ENCODE measurements at places on chromosomes 1 and 21. TPM values are rescaled to one million over a fixed set of nuclear protein-coding genes. Genes with fewer than 3 reads are reported as not detected.

Gene CR1L
- total RNA-seq: not detected

GRCh38 chr1:56462209-56462608 lies 117.2 kb downstream of the PLPP3 start:
- no peak for DNase-seq
- no peak overlapping the region for H3K27ac ChIP-seq
- H3K36me3 ChIP-seq: no peaks in the 10 kb centered on the region
- no peaks in the 10 kb centered on the region for H3K4me1 ChIP-seq
- H3K4me3 ChIP-seq: no peak overlapping the region

DNA sequence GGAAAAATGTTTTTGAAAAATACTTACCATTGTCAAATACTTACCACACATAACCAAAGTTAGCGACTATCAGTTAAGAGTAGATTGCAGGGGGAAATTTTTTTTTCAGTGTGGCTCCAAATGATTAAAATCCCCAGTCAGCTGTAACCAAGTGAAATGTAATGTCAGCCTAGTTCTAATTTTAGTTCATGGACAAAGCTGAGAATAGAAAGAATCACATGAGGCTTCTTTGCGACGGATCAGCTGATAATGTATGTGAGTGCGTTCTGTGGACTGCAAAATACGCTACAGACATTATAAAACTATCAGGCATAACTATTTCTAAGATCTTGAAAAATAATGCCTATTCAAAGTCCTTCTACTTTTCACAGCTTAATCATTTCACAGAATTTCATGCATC lies at the start of gene LRRC39:
LRRC39 (minus strand) TSS at position 166 of the 400 bp plus-strand sequence. CDS start 9,740 bp downstream, outside the sequence.
- no peaks in the 10 kb centered on the region for H3K27me3 ChIP-seq
- H3K36me3 ChIP-seq: no peaks in the 10 kb centered on the region
- DNase-seq: no peak
- H3K4me3 ChIP-seq: no peak within 1 kb of the TSS
- no peaks in the 10 kb centered on the region for H3K4me1 ChIP-seq
- no peak within 1 kb of the TSS for H3K27ac ChIP-seq

- peak overlapping the region; percentile 86 for H3K4me3 ChIP-seq
- DNase-seq: no peak
- H3K36me3 ChIP-seq: peaks cover 11% of the 10 kb centered on the region
- no peaks in the 10 kb centered on the region for H3K27me3 ChIP-seq
- peak overlapping the region; percentile 74 for H3K27ac ChIP-seq
- peaks cover 21% of the 10 kb centered on the region for H3K4me1 ChIP-seq
Observed at GRCh38 chr1:15974855-15975254, 1.0 kb downstream of the ZBTB17 start.

DNA sequence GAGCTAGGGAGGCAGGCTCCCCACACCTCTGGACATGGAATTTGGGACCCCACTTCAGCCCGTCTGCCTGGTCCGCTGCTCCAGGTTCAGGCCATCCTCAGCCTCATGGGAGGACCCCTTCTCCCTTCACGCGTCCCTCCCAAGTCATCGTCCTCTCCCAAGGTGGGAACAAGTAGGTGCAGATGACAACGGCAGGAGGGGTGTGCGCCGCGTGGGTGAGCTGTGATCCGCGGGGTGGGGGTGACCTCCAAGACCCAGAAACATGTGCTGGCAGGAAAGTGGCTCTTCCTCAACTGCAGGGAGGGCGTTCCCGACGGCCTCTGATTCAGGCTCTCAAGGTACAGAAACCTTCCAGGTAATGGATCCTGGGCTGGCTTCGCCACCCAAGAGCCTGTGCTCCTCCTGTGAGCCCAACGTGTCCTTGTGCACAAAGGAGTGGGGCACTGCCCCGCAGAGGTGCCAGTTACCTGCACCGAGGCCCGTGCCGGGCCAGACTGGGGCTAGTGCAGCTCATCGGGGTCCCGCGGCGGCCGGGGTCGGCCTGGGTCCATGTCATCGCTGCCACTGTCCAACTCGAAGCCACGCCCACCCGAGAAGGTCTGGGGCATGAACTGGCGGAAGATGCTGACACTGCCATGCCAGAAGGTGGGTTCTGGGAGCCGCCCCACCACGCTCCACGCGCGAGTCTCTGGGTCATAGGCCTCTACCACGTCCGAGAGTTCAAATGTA lies 9.6 kb downstream of the KLHL21 start:
- no peak for DNase-seq
- no peaks in the 10 kb centered on the region for H3K27me3 ChIP-seq
- H3K36me3 ChIP-seq: peaks cover 50% of the 10 kb centered on the region

DNA sequence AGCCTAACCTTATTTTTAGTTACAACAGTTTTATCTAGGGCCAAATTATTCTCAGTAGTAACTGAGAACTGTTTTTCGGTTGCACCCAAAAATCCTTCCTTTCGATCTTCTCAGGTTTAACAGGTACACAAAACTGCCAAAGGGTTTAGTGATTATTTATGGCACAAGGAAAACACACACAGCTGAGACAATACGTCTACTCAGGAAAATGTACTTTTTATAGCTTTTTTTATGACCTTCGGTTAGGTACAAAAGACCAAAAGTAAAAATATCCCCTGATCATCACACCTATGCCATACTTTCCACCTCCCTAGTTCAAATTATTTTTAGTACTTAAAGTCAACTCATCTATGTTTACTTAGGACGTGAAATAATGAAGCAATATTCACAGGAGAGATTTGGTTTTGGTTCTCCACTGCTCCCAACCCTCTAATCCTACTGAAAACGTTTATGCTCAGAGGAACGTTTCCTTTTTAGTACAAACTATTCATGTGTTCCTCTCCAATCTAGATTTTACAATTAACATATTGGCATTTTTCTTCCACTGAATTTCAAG lies 48.7 kb downstream of the TTLL7 start:
- H3K27ac ChIP-seq: no peak overlapping the region
- no peaks in the 10 kb centered on the region for H3K27me3 ChIP-seq
- H3K36me3 ChIP-seq: no peaks in the 10 kb centered on the region
- H3K4me1 ChIP-seq: no peaks in the 10 kb centered on the region
- no peak for DNase-seq

DNA sequence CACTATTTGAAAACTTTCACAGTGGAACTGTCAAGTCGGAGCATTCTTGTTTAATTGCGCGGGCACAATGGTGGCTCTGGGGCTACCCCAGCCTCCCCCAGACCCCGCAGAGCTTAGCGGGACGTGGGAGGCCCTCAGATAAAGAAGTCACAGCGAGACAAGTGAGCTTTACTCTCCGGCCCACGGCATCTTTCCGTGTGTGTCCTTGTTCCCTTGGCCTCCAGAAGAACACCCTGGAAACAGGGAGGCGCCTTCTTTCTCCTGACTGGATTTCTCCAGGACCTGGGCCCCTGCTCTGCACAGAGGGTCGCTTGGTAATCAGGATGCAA lies 382.8 kb downstream of the RRAGC start:
- no peaks in the 10 kb centered on the region for H3K4me1 ChIP-seq
- no peak overlapping the region for H3K27ac ChIP-seq
- no peak overlapping the region for H3K4me3 ChIP-seq
- no peaks in the 10 kb centered on the region for H3K27me3 ChIP-seq
- H3K36me3 ChIP-seq: no peaks in the 10 kb centered on the region
- no peak for DNase-seq
